ENCODE measurements at places on chromosomes 7 and 10.

DNA sequence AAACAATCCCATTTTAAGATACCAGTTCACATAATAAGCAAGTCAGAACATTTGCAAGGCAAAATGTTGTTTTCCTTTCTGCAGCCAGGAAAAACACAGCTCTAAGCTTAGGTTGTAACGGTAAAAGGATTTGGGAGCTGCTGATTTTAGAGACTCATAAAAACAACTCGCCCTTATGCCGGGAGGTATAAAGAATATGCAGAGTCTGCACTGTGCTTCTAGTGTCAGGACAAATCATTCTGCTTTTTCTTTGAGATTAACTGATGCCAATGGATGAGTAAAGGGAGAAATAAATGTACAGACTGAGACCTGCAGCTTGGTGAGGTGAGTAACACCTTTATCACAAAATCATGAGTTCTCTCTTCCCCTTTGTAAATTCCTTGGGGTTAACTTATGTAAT is 2.0 kb upstream of the SFR1 start:
- DNase-seq, result no peak

- DNase-seq, result no peak
Measured at GRCh38 chr7:38554586-38554985, 76.6 kb downstream of the AMPH start.

DNA sequence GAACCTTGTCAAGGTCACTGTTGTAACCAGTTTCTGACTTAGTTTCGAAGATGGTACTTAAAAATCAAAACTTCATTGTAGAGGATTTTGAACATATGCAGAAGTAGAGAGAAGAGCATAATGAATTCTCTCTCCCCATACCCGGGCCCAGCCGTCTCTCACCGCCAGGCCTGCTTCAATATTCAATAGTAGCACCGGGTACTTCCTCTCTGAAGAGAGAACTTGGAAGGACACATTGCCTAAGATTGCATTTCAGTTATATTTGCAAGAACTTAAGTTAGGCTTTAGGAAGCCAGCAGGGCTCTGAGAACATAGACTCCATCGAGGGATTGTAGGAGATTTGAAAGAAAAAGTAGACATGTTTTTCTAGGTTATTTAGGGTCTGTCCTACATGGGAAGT is 19.1 kb downstream of the LMTK2 start:
- no peak for DNase-seq

DNA sequence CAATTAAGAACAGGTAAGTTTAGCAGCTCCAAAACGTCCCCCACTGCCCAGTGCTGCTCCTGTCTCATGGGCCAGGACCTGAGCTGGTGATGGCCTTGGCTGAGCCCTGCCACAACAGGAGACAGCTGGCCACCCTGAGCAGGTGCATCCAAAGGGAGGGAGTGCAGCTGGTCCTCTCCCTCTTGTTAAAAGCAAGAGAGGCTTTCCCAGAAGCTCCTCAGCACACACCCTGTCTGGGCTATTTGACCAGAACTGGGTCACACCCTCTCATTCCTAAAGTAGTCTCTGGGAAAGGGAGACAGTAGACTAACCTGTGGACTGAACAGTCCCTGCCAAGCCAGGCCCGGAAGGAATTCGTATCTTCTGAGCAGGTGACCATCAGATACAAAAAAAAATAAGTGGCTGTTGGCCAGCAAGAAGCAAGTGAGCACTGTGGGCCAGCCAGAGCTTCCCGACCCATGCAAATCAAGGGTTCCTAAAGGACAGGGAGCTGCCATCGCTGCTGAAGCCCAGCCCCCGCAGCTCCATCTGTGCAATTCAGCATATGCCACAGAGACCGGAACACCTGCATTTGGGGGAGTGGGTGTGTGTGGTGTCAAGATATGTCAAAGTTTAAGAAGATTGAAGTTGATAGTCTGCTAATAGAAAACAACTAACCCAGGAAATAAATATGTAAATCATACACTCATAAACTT is 2.1 kb upstream of the TMEM72 start:
- no peak for DNase-seq

GRCh38 chr10:35058134-35058533 is 32.0 kb downstream of the CUL2 start:
- DNase-seq, result no peak

All from forelimb muscle (tissue), 1 donor.